Activated CD4-positive, alpha-beta memory T cell treated with anti-CD3 and anti-CD28 coated beads for 36 hours (primary cell): ENCODE measurements at places on chromosomes 12 and 14. TPM values are rescaled to one million over a fixed set of nuclear protein-coding genes. Genes with fewer than 3 reads are reported as not detected.

DNA sequence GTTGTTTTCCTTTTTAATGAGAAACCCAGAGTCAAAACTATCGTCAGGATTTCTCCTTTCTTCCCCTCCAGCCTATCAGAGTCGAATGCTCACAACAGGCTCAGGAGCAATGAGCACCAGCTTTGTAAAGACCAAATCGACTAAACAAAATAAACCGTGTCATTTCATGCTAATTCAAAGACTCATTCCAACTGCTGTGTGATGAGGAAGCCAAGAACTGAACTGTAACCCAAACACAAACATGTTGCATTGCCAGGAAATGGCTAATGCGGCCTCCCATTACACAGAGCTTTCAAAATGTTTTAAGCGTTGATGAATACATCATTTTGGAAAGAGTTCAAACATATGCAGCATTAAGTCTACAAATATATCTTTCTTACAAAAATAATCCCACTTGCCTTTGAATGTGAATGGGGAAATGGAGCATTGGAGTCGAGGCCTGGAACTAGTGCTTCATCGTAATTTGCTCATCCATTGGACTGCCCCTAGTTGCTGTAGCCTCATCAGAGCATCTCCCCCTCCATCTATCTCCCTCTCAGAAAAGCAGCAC lies 349.5 kb downstream of the GXYLT1 start:
- no peak for DNase-seq

DNA sequence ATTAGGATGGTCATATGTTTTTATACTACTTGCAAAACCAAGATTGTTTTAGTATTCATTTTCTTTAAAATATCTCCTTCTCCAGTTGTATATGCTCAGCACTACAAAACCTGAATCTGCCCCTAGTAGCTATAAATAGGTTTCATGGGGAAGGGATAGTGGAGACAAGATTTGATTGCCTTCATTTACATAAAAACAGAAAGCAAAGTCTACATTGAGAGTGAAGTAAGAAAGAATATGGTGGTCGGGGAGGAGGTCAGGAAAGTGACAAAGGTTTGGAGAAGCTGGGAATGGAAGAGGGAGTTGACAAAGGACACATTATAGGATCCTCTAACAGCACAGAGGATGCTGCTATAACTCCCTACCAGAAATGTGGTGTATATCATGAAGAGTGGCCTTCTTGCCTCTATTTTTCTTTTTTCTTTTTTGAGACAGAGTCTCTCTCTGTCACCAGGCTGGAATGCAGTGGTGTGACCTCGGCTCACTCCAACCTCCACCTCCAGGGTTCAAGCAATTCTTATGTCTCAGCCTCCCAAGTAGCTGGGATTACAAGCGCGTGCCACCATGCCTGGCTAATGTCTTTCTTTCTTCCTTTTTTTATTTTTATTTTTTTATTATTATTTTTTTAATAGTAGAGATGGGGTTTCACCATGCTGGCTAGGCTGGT lies 6.6 kb upstream of the LRP6 start:
- DNase-seq: no peak

GRCh38 chr14:36111822-36112583 lies 64.5 kb downstream of the PTCSC3 start:
- DNase-seq: no peak

- DNase-seq: peak; percentile 59
These were observed 31.5 kb downstream of the CFL2 start for GRCh38 chr14:34682787-34683321.

DNA sequence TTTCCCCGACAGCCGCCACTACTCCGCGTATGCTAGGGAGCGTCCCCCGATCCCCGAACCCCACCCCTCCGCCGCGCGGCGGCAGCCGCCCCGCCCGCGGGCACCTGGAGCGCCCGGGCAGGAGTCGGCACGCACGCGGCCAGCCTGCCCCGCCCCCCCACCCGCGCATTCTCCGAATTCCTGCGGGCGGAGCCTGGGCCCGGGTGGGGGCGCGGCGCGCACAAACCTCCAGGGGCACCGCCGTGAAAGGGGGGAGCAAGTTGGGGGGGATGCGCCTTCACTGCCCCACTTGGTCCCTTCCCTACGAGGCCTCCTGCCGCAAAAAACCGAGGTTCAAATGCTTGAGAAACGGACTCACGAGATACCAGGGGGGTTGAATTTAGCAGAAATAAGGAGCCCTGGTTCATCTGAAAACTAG lies 1.7 kb downstream of the AJUBA start:
- peak; percentile 40 for DNase-seq

- no peak for DNase-seq
These were observed 451.7 kb downstream of the MDGA2 start for GRCh38 chr14:47223656-47224055.

- DNase-seq: no peak
These were observed 38.0 kb downstream of the ADIPOR2 start for GRCh38 chr12:1728824-1729223.

DNA sequence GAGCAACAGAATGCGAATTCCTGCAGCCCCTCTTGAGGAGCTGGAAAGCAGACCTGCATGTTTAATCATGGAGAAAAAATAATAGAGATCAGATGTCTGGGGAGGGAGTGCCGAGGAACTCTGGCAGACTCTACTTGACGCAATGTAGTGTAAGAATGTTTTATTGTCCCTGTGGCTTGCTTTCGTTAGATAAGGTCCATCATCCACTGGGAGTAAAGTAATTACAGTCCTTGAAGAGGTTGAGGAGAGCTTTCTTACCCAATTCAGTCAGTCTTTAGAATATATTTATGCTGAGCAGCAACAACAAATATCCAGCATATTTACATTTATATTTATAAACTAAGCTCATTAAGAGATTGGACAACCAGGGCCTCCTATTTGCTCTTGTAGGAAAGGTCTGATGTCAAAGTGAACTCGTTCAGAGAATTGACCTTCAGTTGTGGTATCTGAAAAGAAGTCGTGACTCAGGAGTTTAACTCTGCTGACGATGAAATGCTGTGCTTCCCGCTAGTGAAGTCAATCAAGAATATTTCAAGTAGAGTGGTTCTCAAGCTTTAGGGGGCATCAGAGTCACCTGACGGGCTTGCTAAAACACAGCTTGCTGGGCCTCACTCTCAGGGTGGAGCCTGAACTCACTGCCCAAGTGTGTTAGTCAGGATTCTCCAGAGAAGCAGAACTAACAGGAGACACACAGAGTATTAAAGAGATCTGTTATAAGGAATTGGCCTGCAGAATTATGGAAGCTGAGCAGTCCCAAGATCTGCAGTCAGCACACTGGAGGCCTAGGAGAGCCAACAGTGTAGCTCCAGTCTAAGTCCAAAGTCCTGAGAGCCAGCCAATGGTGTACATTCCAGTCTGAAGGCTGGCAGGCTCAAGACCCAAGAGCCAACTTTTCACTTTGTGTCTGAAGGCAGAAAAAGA lies 139.3 kb upstream of the LMNTD1 start:
- no peak for DNase-seq

OXA1L gene
- 136 TPM for total RNA-seq

BRF1 gene
- total RNA-seq: 25.5 TPM

SYCP3 gene
- total RNA-seq: 0.07 TPM

RDH12 gene
- total RNA-seq: not detected

CD163L1 gene
- total RNA-seq: not detected

KCNH3 gene
- total RNA-seq: 1.3 TPM
